Activated T-helper 17 cell treated with anti-CD3 and anti-CD28 coated beads, Interleukin-2, amount 50 U/mL, for 72 hours (primary cell): ENCODE measurements at places on chromosomes 6 and 20.

GRCh38 chr20:38447251-38447661, 12.1 kb upstream of the SNHG17 start:
- ATAC-seq = no peak

DNA sequence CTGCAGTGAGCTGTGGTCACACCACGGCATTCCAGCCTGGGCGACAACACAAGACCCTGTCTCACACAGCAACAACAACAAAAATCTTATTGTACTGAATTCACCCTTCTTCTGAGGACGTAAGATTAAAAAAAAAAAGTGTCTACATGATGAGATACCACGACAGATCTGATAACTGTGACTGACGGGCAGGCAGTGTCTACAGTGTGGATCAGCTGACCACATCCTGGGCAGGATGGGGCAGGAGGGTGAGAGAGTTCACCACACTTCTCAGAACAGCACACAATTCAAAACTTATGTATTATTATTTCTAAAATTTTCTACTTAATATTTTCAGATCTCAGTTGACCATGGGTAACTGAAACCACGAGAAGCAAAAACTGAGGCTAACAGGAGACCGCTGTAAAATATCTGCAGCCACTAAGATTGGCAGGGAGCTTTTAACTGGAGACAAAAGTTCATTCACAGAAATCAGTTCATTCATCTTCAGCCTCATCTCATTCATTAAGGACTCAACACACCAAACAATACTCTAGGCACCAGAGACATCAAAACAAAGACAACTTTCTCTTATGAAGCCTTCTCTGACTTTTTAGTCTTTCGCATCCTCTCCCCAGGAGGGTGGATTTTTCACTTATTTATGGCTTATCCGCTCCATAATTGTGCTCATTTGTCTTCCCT, 15.7 kb upstream of the NHSL1 start:
- ATAC-seq = peak; percentile 82

GRCh38 chr20:23448167-23448566, 4.5 kb downstream of the CST11 start:
- no peak for ATAC-seq

- ATAC-seq = no peak
Measured at GRCh38 chr6:37638414-37639341, 59.0 kb downstream of the MDGA1 start.

- ATAC-seq = no peak
Measured at GRCh38 chr6:143581835-143582480, 70.4 kb upstream of the FUCA2 start.

DNA sequence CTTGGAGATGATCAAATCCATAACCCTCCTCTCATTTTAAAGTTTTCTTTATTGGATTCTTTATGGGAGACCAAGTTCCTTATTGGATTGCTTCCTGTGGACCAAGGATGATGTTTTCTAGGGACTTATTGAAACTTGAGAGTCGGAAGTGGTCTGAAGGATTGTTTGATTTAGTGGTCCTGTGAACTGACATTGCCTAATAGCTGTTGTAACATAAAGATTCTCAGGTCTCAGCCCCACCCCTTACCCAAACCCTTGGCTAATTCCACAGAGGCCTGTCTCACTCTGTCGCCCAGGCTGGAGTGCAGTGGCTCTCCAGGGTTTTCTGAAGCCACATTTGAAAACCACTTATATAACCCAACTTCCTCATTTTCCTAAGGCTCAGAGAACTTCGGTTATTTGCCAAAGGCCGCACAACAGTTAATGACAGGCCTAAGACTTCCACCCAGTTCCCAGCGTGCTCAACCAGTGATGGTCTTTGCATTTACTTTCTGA, 77.0 kb downstream of the ATXN1 start:
- ATAC-seq = no peak

DNA sequence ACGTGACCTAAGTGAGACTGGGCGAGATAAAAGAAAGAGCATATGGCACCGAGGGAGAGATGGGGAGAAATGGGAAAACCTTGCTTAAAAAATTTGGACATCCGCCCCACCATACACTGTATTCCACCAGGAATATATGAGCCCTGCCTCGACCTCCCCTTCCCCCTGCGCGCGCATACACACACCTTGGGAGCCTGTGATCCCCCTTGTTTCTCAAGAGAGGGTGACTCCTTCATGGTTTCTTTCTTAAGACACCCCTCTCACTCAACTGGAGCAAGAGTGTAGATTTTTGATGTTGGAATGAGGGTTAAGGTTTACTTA, 480 bp downstream of the ABCF1 start:
- no peak for ATAC-seq

GRCh38 chr20:57938158-57939108, 228.6 kb upstream of the PMEPA1 start:
- ATAC-seq = no peak

- no peak for ATAC-seq
Measured at GRCh38 chr6:64155063-64155462, 519.5 kb downstream of the PHF3 start.

GRCh38 chr6:156978948-156979347, 201.8 kb downstream of the ARID1B start:
- ATAC-seq = peak; percentile 85

GRCh38 chr6:138953451-138953850, 34.6 kb downstream of the REPS1 start:
- ATAC-seq = peak; percentile 86

DNA sequence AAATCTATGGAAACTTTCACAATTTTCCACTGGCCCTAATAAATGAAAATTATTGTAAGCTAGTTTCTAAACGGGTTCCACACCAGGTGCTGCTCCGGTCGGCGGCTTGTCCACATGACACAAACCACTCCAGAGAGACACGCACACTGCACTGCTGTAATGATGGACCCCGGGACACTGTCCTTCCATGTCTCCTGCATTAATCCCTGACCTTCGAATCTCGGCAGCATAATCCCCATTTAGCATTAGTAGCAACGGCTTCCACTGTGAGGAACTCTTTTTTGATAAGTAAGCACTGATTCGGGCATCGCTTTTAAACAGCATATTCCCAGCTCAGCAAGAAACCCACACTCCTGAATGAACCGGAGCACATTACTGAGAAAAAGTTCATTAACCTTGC, 43.5 kb downstream of the INSM1 start:
- no peak for ATAC-seq

DNA sequence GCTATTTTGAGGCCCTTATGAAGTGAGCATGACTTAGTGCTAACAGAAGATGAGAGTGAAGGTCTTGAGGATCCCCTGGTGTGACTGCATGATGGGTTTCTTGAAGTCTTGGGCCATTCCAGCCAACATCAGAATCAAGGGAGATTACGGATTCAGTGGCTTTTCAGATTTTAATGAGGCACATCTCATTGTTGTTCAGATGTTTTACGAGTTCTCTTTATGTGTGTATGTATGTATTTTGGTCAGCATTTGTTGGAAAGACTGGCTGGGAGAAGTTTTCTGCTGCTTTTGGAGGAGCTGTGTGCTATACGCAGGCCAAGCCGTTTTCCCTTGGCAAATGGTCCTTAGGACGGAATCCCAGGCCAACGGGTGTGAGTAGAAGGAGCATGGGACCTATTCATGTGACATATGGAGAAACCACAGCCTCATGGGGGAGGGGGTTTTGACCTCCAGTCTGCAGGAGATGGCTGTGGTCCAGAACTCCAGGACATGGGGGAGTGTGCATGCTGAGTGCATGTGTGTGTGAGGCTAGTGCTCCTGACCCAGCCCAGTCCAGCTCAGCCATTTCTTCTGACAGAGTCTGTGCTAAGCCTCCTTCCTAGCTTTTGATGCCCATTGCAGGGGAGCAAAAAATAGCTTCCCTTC, 35.3 kb downstream of the CHMP4B start:
- ATAC-seq = no peak

DNA sequence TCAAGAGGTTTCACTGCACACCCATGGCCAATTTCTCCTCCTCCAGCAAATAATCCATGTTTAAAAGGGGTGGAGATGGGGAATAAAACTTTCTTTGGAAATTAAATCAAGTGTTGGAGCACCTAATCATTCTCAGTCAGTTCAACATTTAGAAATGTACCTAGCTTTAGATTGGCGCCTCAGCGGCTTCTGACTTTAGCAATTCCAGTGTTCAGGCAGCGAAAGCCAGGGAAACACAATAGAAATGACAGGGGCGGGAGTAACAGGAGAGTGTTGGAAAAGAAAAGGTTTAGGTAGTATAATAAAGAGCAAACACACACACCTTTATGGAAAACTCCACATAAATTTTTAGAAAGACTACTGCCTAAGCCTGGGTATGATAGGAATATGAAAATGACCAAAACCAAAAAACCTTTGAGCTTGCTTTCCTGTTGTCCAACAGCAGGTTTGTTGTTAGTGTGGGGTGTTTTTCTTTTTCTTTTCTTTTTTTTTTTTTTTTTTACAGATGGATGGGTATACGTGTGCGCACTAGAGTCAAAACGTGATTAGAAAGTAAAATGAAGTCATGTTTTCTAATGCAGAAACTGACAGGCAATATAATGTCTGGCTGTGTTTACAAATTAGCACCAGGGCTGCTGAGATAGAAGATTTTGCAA, 7.7 kb downstream of the TFAP2A start:
- ATAC-seq = no peak

- ATAC-seq = no peak
Measured at GRCh38 chr20:2022163-2022562, 28.3 kb upstream of the PDYN start.

DNA sequence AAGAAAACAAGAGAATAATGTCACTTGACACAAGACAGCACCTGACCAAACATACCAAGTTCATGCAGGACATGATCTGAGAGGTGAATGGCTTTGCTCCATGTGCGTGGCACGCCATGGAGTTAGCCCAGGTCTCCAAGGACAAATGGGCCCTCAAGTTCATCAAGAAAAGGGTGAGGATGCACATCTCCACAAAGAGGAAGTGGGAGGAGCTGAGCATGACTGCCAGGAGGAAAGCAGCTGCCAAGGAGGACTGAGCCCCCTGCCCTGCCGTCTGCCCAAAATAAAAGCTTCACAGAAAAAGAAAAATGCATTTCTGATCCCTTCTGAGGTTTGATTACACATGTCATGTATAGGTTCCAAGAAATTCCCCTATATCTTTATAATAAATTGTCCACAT, 82.0 kb upstream of the TSHZ2 start:
- no peak for ATAC-seq
